Stimulated activated naive CD8-positive, alpha-beta T cell treated with anti-CD3 and anti-CD28 coated beads, Interleukin-15, Interleukin-2, amounts not matched to agents 100 U/mL and 50 U/mL, for 24 hours (primary cell): ENCODE measurements at places on chromosomes 12 and 14.

- no peak for DNase-seq
Observed at GRCh38 chr12:11804130-11804529, 154.7 kb downstream of the ETV6 start.

GRCh38 chr14:21264025-21264801 lies 5.0 kb downstream of the HNRNPC start:
- DNase-seq: no peak

DNA sequence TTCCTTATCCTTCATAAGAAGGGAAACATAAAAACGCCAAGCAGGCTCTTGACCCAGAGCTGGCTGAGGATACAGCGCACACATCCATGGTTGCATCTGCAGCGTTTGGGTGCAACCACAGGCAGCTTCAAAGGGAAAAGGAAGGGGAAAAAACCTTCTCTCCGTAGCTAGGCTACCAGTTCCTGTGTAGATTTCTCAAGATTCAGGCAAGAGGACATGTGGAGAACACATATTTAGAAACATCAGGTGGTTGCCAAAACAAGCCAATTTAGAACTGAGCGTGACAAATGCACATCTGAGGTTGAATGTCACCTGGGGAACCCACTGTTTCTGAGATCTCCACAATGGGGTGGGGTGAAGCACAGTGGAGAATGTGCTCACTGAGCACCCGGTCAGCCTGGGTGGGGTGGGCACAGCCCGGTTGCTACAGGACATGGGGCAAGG lies 78.3 kb upstream of the BDKRB2 start:
- DNase-seq: peak; percentile 14

DNA sequence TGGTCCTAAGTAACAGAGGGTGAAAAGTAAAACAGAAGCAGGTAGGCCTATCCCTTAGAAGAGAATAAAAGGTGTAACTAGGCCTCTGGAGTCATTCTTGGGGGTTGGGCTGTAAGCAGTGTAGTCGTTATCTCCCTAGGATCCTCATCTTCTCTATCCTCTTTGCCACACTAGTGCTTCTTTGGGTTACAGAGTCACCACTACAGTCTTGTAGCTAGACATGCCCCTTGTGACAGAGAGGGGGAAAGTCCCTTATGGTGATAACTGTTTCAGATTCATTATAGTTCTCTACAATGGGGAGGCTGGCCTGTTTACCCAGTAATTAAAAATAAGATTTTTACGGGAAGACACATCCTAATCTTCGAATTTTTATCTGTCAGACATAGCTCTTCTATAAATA lies 16.4 kb upstream of the SRP54 start:
- DNase-seq: no peak

DNA sequence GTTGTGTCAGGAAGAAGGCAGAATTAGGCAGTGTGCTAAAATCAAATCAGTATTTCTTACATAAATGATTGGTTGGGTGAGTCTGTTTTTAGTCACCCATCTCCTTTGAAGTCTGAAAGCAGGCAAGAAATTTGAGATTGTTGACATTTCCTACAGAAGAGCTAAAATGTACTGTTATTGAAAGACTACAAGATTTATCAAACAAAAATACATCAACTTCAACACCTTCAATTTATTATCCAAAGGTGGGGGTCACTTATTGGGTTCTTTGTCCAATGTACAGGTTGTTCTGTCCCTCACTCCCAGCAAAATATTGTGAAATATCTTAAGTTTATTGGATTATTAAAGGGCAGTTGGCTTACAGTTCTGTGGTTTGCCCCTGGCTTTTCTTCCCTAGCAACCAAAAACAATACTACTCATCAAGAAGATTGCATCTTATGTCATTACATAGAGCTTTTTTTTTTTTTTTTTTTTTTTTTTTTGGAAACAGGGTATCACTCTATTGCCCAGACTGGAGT lies 20.6 kb upstream of the PKP2 start:
- DNase-seq: no peak

- no peak for DNase-seq
Observed at GRCh38 chr12:89424389-89424788, 72.1 kb upstream of the DUSP6 start.

DNA sequence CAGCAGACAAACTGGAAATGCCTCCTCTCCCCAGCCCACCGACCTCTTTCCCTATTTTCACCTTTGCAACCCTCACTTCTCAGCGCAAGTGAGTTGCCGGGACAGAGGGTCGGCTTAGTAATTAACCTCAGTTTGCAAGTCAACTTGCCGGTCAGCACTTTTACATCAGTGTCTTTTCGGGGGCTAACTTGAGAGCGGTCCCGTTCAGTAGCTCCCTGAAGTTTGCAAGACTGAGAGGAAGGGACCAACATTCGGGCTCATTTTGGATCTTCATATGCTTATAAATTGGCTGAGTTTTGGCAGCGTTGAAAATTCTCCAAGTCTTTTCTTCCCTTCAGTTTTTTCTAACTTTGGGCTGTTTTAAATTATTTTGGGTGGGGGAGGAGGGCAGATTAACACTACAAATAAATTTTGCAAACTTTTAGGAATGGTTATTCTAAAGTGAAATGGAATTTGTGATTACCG lies 846 bp downstream of the BRMS1L start:
- no peak for DNase-seq

DNA sequence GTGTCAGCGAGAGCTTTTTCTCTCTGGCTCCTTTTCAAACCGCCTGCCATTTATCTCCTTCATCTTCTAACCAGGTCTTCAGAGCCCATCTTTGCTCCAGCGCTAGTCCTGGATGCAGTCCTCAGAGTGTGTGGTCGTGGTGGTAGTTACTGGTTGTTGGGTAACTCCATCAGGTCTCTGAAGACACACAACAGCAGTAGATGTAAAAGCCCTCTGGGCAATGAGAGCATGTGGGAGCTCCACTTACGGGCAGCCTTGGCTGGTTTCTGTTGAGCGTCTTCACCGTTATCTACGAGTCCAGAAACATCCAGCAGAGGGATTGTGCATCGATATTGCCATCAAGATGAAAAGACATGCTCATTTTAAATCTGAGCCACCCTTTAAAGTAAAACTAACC lies 61.2 kb downstream of the FBXL14 start:
- DNase-seq: peak; percentile 23

- no peak for DNase-seq
Observed at GRCh38 chr12:103727638-103728037, 113.4 kb downstream of the NT5DC3 start.
